ENCODE measurements at places on chromosomes 7 and 10.

- peak; percentile 33 for DNase-seq
These were observed 86.0 kb upstream of the KCTD7 start for GRCh38 chr7:66542528-66543269.

DNA sequence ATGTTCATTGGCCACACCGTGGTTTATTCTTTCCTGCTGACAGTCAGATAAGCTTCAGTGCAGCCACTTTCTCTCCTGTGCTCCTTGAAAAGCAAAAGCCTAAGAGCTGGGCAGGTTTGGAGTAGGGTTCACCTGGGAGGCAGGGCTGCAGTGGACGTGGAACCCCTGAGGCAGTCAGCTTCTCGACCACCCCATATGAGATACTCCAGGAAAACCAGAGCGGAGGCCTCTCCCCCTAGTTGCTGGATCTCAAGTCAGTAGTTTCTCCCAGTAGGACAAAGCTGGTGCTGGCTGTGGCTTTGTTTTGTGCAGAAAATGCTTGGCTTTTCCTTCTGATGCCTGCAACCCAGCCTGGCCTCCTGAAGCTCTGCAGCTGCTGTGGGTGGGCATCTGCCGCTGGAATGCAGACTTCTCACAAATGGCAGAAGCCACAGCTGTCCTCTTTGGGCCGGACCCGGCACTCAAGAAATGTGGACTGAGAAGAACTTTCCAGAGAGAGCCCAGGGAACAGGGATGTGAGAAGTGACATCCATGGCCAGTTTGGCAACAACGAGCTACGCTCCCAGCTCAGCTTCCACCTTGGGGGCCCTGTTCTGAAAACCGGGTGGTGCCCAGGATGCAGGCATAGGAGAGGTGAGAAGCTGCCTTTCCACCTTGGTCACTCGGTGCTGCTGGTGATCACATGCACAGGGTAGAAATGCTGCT, 276.6 kb upstream of the TCERG1L start:
- DNase-seq = no peak

- peak; percentile 100 for DNase-seq
These were observed 458.6 kb upstream of the KLF6 start for GRCh38 chr10:4243651-4244050.

GRCh38 chr10:14664345-14664744, 110.4 kb downstream of the FAM107B start:
- no peak for DNase-seq

DNA sequence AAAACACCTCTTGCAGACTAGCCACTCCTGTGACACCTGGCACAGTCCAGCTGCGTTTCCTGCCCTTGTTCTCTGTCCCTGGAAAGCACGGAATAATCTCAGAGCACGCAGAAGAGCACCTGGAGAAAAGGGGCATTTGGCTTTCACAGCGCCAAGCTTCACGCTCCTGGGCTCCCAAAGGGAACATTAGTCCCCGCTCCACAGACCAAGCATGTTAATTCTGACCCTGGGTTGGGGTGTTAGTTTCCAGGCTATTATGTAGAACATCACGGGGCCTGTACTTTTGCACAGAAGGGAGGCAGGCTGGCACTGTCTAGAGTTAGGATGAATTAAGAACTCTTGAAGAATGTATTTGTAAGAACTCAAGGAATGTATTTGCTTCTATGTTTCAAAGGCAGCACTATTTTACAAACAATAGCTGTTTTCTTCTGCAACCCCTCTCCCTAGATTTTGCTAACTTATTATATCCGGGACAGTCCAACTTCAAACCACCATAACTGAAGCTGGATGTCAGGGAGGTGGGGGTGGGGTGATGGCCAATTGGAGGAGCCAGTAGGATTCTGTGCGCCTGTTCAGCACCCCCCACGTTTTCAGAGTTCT, 62.2 kb upstream of the TRIM8 start:
- no peak for DNase-seq

DNA sequence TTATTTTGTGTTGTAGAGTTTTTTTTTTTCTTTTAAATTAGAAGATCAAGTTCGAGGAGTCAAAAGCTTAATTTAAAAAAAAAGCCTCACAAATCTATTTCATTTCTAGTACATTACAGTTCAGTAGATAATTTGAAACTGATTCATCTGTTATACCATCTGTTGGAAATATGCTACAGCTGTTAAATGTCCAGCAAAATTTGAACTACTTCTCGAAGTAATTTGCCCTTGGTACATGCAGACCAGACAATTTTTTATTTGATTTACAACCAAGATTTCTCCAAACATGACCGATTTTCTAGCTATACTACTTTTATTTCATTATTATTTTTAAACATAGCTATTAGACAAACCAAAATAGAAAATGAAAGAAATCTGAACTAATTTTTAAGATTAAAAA, 647.9 kb downstream of the CNTNAP2 start:
- no peak for DNase-seq

GRCh38 chr10:128337860-128338378, 211.7 kb upstream of the MKI67 start:
- DNase-seq = no peak

DNA sequence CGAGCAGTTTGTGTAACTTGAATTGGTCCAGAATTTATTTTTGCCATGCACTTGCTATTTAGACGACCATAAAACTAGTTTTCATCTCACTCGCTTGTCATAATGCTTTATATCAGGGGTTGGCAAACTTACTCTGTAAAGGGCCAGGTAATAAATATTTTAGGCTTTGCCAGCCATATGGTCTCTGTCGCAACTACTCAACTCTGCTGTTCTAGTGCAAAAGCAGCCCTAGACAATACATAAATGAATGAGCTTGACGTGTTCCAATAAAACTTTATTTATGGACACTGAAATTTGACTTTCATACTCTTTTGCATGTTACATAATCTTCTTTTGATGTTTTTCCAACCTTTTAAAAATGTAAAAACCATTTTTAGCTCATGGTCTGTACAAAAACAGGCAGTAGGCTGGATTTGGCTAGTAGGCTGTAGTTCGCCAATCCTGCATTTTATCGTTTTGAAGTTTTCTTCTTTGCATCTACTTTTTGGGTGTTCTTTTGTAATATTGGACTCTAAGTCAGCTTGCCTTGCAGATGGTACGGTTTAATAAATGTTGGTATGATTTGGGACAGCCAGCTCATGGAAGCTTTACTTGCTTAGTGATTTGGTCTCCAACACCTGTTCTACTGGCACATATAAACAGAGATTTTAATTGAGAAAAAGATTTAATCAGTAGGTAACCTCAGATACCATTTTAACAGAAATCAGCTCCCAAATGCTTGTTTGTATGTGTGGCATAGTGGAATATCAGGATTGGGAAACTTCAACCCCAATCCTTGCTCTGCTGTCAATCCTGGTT, 25.6 kb downstream of the SND1 start:
- no peak for DNase-seq

DNA sequence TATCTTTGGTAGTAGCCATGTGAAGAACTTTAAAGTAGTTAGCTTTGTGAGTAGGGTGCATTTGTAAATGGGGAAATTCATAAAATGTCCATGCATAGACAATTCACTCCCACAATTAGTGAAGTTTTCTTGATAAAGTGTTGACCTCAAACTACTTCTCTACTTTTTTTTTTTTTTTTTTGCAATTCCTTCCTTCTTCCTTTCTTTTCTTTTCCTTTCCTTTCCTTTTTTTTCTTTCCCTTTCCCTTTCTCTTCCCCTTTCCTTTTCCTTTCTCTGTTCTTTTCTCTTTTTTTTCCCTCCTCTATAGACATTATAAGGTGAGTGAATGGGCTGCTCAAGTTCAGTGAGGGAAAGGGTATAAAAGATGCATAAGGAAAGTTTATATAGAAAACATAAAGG, 184.2 kb downstream of the PTEN start:
- DNase-seq = no peak

GRCh38 chr10:62019013-62019684, 117.7 kb downstream of the ARID5B start:
- peak; percentile 36 for DNase-seq

Data from fibroblast of mammary gland (primary cell).